ENCODE measurements at places on chromosomes 13 and 19. TPM values are rescaled to one million over a fixed set of nuclear protein-coding genes. Genes with fewer than 3 reads are reported as not detected.

GRCh38 chr19:58277748-58278540 lies 811 bp upstream of the ZNF8 start:
- DNase-seq: peak; percentile 23

GRCh38 chr19:43658494-43658893 lies 11.5 kb downstream of the PLAUR start:
- DNase-seq: no peak

DNA sequence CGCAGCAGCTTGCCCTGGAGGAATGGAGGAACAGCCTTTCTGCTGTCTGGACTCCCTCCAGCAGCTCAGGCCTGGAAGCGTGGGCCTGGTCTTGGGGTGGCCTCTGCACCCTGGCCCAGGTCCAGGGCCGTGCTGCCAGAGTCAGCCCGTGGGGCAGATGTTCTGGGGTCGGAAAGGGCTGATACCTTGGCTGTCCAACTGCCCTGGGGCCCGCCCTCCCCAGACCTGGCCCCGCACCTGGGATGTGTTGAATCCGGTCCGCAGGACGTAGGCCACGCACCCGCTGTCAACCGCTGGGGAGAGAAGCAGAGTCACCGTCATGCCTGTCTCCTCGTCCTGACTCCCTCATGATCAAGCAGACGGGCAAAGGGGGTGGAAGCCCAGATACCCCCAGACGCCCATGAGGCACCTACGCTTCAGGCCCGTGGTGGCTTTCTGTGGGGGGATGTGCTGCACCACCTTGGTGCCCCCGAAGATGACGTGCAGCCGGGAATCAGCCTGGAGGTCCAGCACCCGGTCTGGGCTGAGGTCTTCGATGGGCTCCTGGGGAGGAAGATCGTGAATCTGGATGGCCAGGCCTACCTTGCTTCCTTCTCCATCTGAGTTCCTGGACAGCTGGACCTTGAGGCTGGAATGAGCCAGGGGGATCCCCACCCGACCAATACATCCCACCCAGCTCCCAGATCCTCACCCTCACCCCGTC lies 7.7 kb downstream of the ATP13A1 start:
- no peak for DNase-seq

- DNase-seq: peak; percentile 90
These were observed 350.0 kb upstream of the ARGLU1 start for GRCh38 chr13:106917673-106918556.

DNA sequence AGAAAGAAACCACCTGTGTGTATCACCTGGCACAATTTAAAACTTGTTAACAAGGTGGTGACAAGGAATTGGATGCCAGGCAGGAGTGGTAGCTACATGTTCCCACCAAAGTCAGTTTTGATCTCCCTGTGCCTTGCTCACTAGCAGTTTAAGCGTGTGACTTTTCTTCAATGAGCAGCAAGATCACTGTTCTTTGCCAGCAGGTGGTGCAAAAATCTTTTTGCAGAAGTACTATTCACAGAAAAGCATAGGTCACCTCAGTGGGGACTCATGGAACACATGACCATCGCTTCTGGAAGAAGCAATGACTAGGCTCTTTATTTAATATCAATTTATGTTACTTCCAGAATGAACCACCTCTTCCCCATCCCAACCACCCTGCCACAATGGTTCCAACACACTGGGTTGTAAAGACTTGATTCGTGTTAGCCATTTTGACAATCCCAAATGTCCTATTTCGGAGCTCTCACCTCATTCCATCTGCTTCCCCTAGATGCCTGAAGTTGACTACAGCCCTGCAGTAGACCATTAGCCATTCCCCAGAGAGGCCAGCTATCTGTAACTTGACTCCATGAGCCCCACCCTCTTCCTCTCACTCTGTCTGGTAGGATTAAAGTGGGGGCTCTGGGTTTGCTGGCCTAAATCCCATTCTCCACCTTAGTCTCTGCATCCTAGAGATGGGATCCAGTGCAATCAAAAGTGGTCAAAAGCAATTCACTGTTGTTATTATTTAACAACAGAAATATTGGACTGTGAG lies 59.1 kb upstream of the TNFRSF19 start:
- DNase-seq: peak; percentile 46

- peak; percentile 99 for DNase-seq
These were observed at the start of gene RBM26 for GRCh38 chr13:79405831-79406596. Gene RBM26, minus strand, starts transcription at chr13:79406255. Its CDS starts 481 bp downstream, at chr13:79405774.

Gene SULT2B1
- 0.13 TPM for total RNA-seq

All from muscle of leg (tissue), 16 donors.